ENCODE measurements at places on chromosomes 7 and 10.

- DNase-seq = peak; percentile 72
Observed at GRCh38 chr7:36962367-36962766, 238.1 kb upstream of the AOAH start.

- no peak for DNase-seq
Observed at GRCh38 chr7:130140551-130141160, 64.5 kb downstream of the TMEM209 start.

DNA sequence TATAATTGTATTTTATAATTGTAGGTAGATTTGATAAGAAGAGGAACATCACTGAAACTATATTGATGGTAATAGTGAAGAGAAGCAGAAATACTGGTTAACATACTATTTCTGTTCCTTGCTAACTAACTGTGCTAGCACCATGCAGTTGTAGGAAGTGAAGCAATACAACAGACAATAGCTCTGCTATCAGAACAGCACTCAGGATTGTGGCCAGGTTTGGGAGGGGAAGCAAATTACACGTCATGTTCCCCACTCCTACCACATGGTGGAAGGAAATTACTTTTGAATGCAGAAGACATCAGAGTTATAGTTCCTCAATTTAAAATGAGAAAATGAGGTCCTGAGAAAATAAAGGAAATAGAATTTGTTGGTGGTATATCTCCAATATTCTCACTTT lies 151.1 kb downstream of the DGKB start:
- DNase-seq = no peak

DNA sequence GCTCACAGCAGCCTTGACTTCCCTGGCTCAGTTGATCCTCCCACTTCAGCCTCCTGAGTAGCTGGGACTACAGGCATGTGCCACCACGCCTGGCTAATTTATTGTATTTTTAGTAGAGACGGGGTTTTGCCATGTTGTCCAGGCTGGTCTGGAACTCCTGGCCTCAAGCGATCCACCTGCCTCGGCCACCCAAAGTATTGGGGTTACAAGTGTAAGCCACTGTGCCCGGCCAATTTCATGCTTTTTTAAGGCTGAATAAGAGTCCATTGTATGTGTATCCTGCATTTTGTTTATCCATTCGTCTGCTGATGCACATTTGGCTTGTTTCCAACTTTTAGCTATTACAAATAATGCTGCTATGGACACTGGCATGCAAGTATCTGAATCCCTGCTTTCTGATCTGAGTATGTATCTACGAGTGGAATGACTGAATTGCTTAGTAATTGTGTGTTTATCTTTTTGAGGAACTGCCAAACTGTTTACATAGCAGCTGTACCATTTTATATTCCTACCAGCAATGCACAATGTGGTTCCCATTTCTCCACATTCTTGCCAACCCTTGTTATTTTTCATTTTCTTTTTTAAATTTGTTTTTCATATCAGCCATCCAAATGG lies 37.3 kb upstream of the TPST1 start:
- no peak for DNase-seq

DNA sequence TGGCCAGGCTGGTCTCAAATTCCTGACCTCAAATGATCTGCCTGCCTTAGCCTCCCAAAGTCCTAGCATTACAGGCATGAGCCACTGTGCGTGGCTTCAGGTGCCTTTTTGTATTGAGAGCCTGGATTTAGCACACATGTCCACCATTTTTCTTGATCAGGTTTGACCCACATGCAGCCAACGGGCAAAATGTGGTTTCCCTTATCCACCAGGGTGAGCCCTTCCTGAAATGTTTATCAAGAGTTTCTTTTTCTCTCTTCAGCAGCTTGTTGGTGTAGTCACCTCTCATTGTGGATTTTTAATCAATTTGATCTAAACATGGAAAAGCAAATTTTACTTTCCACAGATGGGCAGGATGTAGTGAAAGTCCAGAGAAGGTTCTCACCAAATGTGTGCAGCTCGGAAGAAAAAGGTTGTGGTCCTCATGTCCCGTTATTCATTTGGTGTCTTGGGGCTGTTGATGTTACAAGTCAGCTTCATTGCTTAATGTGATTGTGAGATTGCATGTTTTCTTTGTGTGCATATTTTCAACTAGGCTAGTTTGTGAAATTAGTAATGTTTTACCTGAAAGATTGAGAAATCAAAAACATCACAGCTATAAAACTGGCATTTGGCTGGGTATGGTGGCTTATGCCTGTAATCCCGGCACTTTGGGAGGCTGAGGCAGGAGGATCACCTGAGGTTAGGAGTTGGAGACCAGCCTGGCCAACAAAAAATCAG lies 28.9 kb downstream of the GUSB start:
- DNase-seq = no peak

DNA sequence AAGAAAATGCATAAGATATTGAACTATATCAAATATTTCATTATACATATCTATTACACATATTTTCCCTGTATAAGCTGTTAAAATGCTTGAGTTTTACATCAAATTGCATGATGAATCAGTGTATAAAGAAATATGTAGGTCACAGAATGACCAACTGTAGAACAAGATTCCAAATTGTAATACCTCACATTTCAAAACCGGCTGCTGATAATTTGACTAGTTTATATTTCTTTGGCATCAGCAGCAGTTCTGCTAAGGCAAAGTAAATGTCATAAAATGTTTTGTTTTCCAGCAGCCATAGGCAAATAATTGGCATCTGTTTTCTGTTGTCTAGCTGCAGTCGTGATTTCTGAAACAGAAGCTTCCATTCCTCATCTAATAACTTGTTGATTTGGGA lies 633.9 kb downstream of the ARL4A start:
- DNase-seq = no peak

- DNase-seq = no peak
Observed at GRCh38 chr10:6002809-6003510, 25.6 kb upstream of the IL15RA start.

DNA sequence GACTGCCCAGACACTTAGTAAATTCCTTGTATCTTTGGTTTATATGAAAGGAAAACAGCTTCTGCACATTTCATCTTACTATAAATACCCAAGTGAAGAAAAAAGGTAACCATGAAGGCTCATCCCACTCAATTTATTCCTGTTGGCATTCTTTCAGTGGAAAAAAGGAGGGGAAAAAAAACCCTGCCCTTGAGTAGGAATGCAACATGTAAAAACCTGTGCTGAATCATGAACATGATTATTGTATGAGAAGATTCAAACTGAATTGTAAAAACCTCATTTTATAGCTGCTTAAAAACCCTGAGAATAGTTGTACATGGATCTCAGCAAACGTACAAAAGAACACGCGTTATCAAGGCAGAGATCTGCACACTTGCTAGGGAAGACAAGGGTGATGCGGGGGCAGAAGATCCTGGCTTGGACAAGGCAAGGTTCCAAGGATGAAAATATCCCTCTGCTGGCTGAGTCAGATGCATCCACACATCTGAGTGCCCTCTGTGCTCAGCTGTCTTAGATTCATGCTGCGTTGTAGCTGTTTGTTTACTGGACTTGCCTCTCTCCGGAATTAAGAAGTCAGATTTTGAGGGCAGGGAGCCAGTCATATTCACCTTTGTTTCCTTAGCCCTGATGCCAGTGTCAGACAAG lies 658.2 kb downstream of the PARD3 start:
- peak; percentile 59 for DNase-seq

Data from urothelium cell line (cell line).